Pulmonary artery endothelial cell (primary cell): ENCODE measurements at places on chromosomes 1 and 21.

DNA sequence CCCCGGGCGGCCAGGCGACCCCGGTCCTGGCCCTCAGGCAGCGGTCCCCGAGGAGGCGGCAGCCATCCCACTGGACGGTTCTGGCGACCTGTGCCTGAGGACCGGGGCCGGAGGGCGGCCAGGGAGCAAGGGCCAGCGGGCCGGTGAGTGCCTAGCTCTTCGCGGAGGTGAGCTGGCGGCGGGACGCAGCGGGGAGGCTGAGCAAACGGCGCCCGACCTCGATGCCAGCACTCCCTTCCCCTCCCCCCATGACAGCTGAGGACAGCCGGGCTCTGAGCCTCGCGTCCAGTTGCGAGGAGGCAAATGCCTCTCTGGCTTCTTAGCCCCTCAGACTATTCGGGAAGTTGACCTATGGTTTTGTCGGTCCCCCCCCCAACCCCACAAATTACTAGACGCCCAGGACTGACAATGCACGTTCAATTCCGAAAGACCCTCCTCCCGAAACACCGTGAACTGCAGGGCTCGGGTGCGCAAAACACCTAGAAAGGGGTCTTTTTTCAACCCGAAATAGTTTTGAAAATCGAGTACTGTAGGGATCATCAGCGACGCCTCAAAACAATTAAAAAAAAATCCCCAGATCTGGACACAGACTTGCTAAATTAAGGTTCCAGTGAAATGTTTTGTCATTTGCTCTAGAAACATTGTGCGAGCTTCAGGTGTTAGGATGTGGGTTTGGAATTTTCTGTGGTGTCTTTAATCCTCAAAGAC, 8.3 kb downstream of the CDKN2C start:
- no peak for DNase-seq

GRCh38 chr1:26740023-26740634, 44.3 kb downstream of the ARID1A start:
- no peak for DNase-seq

DNA sequence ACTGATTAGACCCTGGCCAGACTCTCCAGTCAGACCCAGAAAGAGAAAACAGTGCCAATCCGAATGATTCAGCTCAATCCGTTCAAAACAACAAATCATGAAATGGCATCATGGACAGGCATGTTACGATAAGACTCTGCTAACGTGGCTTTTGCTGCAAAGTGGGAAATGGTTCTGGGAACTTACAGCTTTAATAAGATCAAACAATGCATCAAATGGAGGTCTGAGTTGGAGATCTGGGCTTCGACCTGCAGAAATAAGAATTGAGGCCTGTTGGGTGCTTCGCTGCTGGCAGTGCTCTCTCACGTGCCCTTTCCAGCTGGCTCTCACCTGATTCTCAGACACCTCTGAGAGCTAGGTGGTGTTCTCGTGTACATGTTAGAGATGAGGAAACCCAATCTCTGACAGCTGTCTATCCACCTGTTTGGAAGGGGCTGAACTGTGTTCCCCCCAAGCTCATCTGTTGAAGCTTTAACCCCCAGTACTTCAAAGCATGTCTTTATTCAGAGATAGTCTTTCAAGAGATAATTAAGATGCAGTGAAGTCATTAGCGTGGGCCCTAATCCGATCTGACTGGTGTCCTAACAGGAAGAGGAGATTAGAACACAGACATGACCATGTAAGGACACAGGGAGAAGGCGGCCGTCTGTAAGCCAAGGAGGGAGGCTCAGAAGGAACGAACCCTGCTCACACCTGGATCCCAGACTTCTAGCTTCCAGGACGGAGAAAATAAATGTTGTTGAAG, 45.5 kb upstream of the ETS2 start:
- DNase-seq = no peak

DNA sequence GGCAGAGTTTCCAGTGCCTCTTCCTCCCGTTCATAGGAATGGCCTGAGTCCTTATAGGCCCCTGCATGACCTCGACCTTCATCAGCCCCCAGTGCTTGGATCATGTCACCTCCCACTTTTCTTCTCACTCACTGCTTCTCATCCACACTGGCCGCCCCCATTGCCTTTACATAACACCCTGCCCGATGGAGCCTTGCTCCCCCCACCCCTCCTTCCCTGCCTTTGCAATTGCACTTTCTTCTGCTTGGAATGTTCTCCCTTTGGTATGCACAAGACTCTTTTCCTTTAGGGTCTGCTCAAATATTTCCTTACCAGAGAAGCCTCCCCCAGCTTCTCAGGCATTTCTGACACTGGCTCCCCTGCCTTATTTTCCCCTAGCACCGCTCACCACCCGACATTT, 125.2 kb upstream of the KCNJ6 start:
- no peak for DNase-seq

GRCh38 chr1:92094595-92094994, 14.4 kb downstream of the BTBD8 start:
- DNase-seq = no peak

DNA sequence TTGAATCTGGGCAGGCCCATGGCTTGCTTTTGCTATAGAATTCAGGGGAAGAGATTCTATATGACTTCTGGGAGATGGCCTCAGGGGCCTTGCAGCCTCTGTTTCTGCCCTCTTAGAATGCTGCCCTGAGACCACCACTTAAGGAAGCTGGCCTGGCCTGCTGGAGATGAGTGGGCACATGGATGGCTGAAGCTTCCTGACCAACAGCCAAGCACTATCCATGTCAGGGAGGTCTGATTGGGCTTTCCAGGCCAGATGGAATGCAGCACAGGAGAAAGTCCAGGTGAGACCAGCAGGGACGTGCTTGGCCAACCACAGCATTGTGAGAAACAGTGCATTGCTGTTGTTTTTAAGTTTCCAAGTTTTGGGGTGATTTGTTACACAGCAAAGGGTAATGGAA, 308.1 kb downstream of the PTPRU start:
- DNase-seq = no peak

GRCh38 chr1:35461966-35462651, 95.1 kb downstream of the KIAA0319L start:
- DNase-seq = no peak

GRCh38 chr1:216462066-216462775, 39.0 kb upstream of the USH2A start:
- DNase-seq = no peak
